ENCODE measurements at places on chromosomes 2 and 18.
A peak's percentile ranks its signal among the peaks of the same experiment; 100 is the strongest.

- DNase-seq, result peak; percentile 60
Observed at GRCh38 chr2:134189009-134189720, 64.7 kb upstream of the MGAT5 start.

GRCh38 chr2:545711-546650 lies 131.2 kb downstream of the TMEM18 start:
- no peak for DNase-seq

GRCh38 chr2:78941751-78942150 lies 83.8 kb upstream of the REG3G start:
- DNase-seq, result no peak

DNA sequence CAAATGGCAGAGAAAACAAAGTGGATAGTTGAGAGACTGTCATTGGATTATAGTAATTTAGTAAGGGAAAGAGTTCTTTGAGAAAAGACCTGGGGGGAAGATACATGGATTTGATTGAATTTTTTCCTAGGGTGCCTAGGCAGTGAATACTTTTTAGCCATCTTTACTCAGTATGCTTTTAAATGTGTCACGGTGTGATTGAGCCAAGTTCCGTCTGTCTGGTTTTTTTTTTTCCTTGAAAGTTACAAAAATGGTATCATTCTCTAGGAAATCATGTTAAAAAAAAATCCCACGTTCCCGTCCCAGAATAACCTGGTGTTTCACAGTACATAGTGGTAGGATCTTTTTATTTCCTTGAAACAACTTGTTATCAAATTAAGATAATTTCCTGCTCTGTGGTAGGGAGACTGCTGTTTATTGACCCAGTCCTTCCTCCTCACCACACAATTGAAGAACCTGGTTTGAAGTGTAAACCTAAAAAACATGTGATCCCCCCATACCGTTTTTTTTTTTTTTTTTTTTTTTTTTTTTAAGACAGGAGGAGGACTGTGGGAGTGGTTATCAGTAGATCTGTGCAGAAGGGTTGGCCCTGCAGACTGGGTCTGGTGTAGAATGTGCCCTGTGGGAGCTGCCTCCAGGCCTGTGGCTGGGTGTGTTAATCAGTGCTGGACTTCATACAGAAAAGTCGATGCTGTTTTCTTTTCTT lies 55.1 kb downstream of the DGKD start:
- DNase-seq, result peak; percentile 31

GRCh38 chr2:205034034-205034433 lies 488.8 kb downstream of the PARD3B start:
- DNase-seq, result no peak

Data from kidney glomerular epithelial cell (primary cell).